ENCODE measurements at places on chromosomes 13 and 19.

DNA sequence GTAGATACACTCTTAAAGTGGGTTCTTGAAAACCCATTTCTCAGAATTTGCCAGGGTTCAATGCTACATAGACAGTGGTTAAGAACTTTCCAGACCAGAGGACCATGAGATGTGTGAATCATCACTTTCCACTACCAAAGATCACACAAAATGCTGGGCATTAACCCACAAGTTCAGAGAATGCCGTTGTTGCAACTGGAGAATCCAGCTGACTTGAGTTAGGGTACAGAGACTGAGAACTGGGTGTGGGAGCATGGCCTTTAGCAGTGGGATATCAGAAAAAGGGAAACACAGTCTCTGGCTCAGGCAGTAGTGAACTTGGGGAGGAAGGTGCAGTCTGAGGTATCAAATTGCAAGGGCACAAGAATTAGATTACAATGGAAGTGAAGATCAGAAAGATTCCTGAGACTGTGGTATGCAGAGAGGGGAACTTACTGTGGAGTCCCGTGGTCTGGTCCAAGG, 51.5 kb upstream of the WDFY2 start:
- DNase-seq, result no peak

DNA sequence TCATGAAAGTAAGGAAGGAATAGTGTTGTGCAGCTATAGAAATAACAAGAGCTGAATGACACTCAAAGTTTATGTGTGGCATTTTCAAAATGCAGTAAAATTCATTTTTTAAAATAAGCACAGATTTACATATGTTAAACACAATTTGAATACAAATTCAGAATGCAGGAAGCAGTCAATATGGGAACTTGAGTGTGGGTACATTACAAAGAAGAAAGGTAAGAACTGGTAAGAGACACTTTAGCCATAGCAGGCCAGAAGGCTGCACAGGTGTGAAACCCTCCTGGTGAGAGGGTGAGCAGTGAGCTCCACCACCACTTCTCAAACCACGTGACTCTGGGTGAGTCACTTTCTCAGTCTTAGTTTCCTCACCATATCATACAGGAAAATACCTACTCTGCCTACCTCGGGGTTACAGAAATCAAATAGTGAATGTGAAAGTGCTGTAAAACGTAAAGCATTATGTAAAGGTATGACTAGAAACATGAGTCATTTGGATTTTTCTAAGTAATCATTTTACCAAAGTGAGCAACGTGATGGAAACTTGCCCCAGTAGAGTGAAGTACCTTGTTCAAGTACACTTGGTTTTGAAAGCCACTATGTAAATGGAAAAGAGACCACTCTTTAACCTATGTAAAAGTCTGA, 40.5 kb downstream of the USP12 start:
- no peak for DNase-seq

DNA sequence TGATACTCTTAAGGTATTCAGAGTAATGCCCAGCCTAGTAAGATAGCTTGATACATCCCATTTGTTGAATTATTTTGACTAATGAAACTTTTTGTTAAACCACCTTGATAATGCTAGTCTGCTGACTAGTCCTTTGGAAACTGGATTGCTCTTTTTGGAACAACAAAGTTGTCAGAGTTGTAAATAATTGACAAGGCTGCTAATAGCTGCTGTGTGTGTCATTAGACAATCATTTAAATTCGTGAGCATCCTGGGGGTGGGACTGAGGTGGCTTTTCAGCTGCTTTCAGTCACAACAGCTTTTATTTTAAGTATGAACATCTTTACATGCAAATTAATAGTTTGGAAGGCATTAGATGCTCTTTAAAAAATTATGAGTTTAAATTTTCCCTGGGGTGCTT, 153.5 kb downstream of the HS6ST3 start:
- DNase-seq, result no peak

DNA sequence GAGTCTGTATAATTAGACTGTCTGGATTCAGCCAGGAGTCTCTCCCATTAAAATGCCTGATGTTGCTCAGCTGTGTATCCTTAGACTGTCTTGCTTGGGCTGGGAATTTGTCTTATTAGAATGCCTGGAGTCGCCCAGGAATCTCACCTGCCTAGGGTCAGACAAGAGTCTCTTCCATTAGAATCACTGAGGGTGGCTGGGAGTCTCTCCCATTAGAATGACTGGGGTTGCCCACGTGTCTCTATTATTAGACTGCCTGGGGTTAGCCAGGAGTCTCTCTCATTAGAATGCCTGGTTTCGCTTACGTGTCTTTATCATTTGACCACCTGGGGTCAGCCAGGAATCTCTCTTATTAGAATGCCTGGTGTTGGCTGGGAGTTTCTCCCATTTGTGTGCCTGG, 1450.0 kb downstream of the UQCRFS1 start:
- DNase-seq, result no peak

GRCh38 chr19:52748336-52748950, 13.6 kb upstream of the ZNF611 start:
- DNase-seq, result no peak

GRCh38 chr19:58332697-58333096, 5.9 kb downstream of the ZSCAN22 start:
- DNase-seq, result no peak

DNA sequence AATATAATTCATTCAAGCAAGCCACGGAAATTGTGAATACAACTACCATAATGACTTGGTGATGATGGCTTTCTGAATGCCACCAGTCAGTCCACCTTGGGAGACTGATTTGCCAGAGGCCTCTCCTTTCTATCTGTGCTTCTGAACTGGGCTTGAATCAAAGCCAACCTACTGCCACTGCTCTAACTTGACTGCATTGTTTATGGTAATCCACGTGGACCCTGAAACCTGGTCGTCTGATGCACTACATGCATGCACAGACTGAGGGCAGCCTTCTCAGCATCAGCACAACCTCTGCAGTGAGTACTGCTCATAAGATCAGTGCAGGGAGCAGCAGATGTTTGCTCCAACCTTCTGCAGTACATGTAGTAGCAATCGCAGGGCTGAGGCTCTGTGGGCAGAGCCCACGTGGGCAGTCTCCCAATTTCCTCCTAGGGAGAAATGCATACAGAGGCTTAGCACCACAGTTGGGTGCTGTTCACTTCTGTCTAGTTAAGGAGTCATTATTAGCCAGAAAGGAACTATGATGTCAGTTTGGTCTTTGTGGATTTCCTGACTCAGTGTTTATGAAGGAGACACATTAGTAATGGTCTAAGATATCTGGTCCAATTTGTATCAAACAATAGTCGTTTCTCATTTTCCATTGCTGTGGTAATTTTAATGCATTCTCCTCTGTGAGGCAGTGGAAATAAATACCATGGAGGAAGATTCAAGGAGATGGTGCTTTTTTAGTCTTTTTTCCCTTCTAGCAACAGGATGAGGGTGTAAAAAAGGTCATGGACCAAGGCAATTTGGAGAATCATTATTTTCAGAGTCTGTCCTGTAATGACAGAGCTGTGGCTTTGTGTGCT, 82.5 kb downstream of the AKAP11 start:
- DNase-seq, result peak; percentile 15

- peak; percentile 38 for DNase-seq
Observed at GRCh38 chr13:103104340-103104739, 38.1 kb upstream of the SLC10A2 start.

DNA sequence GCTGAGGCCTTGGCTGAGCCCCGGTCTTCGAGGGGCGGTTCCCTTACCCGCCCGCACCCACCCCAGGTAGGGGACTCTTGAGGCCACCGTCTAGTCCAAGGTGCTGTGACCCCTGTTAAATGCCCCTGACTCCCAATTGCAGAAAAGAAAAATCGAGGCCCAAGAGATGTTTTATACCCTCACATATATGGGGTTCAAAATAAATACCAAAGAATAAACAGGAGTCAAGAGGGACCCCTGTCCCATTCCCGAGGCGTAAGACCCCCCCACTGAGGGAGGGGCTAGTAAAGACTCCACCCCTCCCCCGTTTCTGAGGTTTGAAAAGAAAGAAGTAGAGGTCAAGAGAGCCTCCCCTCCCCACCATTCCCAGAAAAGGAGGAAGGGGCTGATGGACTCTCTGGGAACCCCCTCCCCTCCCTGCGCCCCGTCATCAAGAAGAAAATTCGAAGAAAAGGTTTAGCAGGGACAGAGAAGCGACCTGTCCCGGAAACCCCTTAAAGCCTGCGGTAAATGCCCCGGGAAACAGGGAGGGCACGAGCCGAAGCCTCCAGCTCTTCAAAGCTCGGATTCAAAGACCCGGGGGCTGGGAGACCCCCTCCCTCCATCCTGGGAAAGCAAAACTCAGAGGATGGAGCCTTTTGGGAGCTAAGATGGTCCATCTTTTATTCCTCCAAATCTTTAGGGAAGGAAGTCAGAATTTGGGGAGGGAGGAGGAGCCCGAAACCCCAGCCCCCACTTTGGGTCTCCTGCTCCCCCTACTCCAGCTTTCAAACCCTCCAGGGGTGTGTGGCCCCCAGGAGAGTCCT, 755 bp upstream of the RAB3A start:
- peak; percentile 77 for DNase-seq

DNA sequence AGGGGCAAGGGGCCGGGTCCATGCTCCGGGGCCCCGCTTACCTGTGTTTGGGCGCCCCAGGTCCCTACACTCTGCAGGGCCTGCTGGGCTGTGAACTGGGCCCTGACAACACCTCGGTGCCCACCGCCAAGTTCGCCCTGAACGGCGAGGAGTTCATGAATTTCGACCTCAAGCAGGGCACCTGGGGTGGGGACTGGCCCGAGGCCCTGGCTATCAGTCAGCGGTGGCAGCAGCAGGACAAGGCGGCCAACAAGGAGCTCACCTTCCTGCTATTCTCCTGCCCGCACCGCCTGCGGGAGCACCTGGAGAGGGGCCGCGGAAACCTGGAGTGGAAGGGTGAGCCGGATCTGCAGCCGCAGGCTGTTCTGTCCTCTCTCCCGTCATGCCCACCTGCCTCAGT, 1.7 kb downstream of the FCGRT start:
- peak; percentile 44 for DNase-seq

GRCh38 chr19:2548966-2549365, 73.0 kb downstream of the GADD45B start:
- DNase-seq, result no peak

GRCh38 chr19:47539747-47540311, 25.0 kb upstream of the NAPA start:
- no peak for DNase-seq

DNA sequence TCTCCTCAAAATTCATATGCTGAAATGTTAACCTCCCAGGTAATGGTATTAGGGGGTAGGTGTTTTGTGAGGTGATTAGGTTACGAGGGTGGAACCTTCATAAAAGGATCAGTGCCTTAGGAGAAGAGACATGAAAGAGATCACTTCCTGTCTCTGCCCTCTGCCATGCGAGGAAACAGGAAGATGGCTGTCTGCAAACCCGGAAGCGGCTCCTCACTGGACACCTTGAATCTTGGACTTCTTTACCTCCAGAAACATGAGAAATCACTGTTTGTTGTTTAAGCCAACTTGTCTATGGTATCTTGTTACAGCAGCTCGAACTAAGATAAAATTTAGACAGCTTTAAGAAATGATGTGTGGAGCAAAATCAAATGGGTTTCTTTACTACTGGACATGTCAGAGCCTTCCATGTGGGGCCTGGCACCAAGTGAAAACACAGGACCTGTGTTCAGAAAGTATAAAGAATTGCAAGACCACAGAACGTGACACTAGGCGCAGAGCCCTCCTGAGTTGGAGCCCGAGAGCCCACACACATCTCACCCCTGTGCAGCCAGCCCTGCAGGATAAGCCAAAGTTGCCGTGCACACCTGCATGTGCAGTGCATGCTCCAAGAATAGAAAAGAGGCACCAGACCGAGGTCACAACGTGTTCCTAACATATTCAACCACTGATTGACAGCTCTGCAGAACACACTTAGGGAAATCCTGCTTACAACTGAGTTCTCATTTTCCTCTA, 112.5 kb upstream of the UQCRFS1 start:
- no peak for DNase-seq

GRCh38 chr13:83216479-83217245, 665.6 kb downstream of the SLITRK1 start:
- no peak for DNase-seq

GRCh38 chr19:831407-832369, 4.1 kb downstream of the AZU1 start:
- no peak for DNase-seq

DNA sequence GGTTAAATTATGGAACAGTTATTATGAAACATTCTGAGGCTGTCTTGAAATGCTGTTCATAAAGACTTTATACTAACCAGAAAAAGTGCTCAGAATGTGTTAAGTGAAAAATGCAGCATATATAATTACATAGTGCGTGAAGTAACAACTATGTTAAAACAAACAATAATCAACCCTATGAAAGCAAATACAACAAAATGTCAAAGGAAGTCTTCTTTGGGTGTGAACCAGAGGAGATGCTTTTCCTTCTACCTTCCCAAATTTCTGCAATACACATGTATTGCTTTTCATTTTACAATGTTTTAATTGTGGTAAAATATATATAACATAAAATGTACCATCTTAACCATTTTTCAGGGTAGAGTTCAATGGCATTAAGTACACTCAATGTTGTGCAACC, 45.7 kb downstream of the F2RL3 start:
- DNase-seq, result no peak

- DNase-seq, result no peak
Observed at GRCh38 chr19:32475141-32476031, 69.8 kb downstream of the DPY19L3 start.

- no peak for DNase-seq
Observed at GRCh38 chr13:50948601-50949000, 39.0 kb downstream of the RNASEH2B start.

DNA sequence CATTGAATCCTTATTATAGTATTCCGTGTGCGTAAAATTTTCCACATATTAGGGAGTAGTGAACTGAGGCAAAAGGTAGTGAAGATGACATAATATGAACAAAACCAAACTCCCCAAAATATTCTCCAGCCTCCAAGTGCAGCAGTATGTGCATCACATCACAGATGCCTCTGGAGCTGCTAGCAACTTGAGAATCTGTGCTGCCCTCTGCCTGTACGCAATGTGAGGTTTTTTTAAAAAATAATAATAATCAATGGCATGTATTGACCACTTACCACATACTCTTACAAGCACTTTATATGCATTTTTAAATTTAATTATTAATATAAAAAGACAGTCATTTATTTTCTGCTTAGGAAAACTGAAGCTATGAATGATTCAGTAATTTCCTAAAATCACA, 583.0 kb upstream of the SPRY2 start:
- peak; percentile 12 for DNase-seq

- no peak for DNase-seq
Observed at GRCh38 chr19:17775991-17776803, 18.7 kb upstream of the B3GNT3 start.

DNA sequence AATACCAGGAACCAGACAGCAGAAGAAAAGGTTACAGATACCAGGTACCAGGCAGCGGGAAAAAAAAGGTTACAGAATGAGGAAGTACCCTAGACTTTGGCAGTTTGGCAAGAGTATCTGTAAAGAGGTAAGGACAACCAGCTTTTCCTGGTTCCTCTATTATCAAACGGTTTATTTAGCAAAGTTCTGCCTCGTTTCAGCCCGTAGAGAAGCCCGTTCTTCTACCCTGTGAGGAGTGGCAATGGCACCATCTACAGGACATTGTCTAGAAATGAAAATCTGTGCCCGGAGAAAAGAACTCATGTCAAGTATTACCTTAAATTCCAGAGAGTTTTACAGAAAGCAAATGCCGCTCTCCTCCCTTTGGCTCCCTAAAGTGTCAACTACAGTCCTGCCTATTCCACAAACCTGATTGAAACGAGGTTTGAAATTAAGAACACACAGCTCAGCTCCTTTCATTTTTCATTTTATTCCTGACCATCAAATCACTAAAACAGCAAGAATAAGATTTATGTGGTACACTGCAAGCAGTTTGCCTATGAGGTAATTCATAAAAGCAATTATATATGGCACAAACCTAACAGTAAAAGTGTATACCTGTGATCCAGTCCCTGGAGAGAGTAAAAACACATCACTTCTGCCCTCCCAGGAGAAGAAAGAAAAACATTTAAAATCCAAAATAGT, 226.3 kb downstream of the SLC7A1 start:
- no peak for DNase-seq

- DNase-seq, result no peak
Observed at GRCh38 chr13:86848716-86849115, 822.5 kb upstream of the SLITRK5 start.

Measured in WTC11 (cell line).